ELF-1 (cell line): ENCODE measurements at places on chromosomes 16 and 17.

GRCh38 chr16:71687861-71688260, 36.6 kb downstream of the PHLPP2 start:
- DNase-seq = no peak

GRCh38 chr17:64115822-64116534, 14.0 kb downstream of the ERN1 start:
- no peak for DNase-seq

DNA sequence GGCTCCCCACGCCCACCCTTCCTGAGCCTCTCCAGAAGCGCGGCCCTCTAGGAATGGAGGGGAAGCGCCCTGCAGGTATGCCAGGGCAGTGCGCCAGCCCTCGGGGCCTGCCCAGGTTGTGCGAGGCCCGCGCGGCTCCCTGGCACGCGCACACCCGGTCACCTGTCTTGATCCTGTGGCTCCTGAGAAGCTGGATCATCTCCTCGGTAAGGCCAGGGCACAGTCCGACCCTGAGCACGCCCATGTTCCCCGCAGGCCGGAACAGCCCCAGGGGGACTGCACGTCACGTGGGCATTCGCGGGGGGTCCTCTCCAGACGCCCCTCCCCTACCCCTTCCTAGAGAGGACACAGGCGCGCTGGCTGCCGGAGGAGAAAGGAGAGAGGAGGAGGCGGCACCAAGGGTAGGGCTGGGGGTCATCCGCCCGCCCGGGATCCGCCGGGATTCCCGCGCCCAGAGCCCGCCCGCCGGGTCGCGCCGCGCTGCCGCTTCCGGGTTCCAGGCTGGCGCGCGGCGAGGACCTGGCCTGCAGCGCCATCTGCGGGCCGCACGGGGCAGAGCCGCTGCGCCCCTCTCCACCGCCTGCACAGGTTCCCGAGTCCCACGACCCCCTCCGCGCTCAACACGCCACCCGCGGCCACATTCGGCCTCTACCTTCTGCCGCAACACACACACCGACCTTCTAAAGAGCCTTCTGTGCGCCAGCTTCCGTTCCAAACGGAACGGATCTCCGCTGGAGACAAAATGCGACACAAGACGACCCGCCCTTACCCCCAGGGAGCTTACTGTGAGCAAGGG, at the start of gene RAD51D:
TSS of gene RAD51D (minus strand) at position 491 of the 796 bp plus-strand sequence. CDS start at position 244, 247 bp downstream.
- DNase-seq = peak; percentile 94

DNA sequence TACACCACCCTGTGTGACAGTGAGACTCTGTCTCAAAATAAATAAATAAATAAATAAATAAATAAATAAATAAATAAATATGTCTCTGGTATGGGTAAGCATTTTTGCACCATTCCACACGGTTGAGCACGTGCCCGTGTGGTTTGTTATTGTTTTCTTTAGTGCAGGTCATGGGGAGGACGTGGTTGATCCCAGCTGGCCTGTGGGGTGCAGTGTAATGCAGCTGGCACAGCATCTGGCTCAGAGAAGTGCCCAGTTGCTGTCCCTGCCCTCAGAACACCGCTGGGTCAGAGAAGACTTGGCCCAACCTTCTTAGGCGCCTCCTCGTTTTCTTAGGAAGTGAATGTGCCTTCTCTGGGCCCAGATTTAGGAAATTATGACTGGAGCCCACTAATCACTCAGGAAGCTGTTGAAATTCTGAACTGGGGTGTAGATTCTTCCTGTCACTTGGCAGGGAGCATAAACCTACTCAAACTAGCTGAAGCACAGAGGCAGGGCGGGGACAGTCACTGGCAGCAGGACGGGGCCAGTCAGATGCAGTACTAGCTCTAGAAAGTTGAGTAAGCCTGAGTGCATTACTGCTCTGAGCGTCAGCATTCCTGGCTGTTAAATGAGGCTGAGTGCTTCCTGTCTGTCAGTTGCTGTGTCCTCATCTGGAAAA, 85.9 kb downstream of the SNX29 start:
- no peak for DNase-seq

- DNase-seq = no peak
Measured at GRCh38 chr17:81958633-81959342, 2.2 kb downstream of the NOTUM start.

DNA sequence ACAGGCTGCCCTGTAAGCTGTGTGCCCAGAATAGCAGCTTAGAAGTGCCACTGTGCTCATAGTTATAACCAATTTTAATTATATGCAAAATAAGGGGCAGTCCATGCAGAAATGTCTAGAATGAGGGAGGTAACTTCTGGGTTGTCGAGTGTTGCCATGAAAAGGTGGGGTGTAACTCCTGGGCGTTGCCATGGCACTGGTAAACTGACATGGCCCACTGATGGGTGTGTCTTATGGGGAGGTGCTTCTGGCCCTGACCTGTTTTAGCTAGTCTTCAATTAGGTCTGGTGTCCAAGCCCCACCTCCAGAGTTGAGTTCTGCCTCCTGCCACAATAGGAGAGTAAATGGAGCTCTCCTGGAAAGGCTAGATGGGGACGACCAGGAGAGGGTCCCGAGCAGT, 120.6 kb downstream of the SALL1 start:
- no peak for DNase-seq

DNA sequence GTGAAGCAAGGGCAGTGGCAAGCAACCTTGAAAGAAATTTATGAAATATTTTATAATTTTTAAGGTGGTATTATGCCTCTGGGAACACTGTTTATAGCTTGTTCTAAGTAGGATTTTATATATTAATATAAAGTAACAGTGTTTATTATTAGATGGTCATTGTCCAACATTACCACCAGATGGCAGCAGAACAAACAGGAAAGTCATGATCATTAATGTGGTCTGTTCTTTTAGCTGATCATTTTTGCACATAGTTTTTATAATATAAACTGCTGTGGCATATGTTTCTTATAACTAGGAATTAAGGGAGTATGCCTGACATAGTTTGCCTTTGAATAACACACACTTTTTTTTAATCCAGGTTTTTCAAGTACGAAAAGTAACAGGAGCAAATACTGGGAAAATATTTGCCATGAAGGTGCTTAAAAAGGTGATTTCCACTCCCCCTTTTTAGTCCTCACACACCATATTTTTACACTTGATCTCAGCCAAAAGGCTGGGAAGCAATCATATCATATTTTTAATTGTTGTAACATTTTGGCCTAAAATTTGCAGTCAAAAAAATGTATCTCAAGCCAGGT, 21.4 kb downstream of the RPS6KB1 start:
- no peak for DNase-seq

DNA sequence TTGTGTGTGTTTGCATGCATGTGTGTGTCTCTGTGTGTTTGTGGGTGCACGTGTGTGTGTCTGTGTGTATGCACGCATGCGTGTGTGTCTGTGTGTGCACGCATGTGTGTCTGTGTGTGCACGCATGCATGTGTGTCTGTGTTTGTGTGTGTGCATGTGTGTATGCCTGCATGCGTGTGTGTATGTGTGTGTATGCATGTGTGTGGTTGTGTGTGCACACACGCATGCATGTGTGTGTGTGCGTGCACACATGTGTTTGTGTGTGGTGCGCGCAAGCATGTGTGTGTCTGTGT, 239.9 kb upstream of the TNRC6C start:
- DNase-seq = no peak

GRCh38 chr16:58418026-58418425, 25.8 kb downstream of the GINS3 start:
- no peak for DNase-seq

- DNase-seq = no peak
Measured at GRCh38 chr17:71446645-71447437, 674.0 kb upstream of the SOX9 start.

DNA sequence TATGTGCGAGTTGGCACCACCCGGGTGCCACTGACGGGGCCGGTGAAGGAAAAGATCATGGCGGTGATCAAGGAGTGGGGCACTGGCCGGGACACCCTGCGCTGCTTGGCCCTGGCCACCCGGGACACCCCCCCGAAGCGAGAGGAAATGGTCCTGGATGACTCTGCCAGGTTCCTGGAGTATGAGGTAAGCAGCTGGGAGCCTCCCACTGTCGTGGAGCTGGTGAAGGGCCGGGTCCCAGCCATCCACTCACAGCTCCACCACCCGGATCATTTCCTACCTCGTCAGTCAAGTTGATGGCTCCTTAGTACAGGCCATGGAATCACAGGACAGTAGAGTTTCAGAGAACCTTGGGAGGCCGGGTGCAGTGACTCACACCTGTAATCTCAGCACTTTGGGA, 20.0 kb downstream of the ATP2A1 start:
- DNase-seq = no peak

GRCh38 chr16:25109643-25110042, 1.9 kb upstream of the LCMT1 start:
- peak; percentile 21 for DNase-seq

GRCh38 chr16:89981414-89981813, 32.9 kb downstream of the DEF8 start:
- no peak for DNase-seq

DNA sequence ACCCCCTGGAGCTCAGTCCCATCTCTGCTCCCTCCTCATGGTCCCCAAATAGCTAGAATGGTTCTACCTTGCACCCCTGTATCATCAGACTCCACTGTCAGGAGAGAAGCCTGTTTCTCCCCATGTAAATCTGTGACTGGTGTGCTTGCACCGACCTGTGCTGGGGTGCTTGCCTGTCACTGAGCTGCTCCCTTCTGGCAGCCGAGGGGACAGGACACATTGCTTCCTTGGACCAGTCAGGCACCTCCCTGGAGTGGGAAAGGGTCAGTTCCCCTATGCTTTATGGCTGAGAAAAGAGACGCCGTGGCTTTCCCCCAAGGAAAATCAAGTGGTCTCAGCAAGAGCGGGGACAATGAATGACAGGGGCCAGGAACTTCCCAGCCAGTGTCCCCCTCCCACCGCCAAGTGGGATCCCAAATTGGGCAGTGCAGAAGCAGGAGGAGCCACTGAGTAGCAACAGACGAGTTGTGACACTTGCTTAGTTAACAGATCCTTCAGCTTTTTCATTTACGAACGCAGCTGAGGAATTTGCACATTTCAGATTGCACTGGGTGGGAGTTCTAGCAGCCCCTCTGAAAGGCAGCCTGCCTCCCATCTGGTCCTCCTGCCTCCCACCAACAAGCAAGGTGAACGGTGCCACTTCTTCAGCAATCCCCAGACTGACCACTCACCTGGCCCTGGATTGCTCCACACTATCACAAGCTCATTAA, 156.4 kb downstream of the KATNIP start:
- no peak for DNase-seq

DNA sequence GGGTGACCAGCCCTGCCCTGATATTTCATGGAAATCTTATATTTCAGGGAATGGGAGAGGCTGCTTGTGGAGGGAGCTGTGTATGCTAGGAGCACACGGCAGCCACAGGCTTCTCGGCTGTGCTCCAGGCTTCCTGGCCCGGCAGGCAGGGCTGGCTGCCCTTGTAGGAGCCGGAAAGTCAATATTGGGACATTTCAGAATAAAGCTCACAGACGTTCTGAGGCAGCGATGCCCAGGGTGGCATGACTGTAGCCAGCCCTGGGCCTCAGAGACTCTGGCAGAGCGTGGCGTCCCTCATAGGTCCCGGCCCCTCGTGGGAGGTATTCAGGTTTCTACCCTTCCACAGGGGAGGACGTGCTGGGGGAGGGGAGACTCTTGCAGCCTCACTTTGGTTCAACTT, 65.7 kb downstream of the BANP start:
- no peak for DNase-seq

DNA sequence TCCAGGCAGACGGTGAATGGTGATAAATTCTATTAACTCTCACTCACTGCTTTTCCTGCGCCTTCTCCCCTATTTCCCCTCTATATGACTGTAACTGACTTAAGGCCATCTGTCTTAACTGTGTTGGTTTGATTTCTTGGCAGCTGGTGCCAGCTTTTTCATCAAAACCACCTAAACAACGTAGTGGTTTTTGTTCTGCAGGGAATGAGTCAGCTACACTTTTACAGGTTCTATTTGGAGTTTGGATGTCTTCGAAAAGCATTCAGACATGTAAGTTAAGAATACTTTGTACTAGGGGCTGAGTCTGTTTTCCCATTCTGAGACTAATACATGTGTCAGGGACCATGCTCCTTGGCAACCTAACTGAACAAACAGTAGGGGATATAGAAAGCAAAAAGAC, 8.5 kb downstream of the REXO5 start:
- DNase-seq = no peak

DNA sequence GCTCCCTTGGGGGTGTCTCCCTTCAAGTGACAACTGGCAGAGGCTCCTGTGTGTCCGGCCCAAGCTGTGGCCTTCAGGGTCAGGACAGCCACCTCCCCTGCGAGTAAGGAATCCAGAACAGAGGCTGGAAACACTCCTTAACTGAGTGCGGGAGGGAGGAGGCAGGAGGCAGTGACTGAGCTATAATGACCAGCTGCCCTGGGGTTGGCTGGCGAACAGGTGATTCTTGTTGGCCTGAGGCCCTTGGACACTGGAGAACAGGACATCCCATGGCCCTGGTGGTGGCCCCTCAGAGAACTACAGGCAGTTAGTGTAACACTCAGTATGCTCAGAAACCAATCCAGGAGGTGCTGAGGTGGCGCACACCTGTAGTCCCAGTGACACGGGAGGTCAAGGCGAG, 9.4 kb upstream of the SNAI3 start:
- DNase-seq = no peak

DNA sequence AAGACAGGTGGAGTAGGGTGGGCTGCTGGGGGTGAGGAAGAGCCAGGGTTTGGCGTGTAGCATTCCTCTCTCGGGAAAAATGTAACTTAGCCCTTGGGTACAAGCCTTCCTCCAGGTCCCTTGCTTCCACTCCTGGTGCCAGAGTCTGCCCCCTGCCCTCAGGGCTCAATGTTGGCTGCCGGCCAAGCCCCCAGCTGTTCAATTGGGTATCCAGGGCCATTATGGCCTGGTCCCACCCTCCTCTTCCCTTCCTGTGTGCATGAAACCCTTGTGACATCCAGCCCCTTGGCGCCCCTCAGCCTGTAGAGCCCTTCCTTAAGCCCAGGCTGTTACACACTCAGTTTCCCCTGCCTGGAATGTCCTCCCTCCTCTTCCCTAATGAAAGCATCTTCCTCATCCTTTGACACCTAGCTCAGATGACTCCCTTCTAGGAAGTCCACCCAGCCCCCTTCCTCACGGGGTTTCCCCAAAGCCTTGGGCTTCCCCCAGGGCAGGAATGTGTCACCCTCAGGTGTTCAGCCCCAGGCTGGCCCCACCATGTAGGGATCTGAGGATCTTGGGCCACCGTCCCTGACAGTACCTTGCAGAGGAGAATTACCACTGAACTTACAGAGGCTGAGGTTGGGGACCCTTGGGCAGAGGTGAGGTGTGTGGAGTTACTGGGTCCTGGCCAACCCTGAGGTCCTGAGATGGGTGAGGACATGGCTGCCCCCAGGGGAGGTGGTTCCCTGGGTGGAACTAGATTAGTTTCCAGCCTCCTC, 30.0 kb downstream of the B9D1 start:
- DNase-seq = no peak

DNA sequence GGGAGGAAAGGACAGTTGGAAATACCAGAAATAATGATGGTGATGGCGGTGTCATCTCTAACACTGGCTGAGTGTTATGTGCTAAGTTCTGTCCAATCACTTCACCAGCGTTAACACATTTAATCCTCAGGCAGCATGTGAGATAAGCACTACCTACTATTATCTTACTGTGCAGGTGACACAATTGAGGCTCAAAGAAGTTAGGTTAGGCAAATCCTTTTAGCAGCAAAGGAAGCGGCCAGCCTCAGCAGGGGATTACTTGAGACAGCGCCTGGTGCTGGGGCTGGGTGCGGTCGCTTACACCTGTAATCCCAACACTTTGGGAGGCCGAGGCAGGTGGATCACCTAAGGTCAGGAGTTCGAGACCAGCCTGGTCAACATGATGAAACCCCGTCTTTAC, 18.7 kb upstream of the DHX8 start:
- no peak for DNase-seq

GRCh38 chr17:81429821-81430551, 34.7 kb downstream of the BAHCC1 start:
- DNase-seq = no peak

GRCh38 chr17:74687886-74688285, 24.8 kb downstream of the CD300LF start:
- no peak for DNase-seq

GRCh38 chr16:86618431-86619238, 40.3 kb downstream of the FOXL1 start:
- no peak for DNase-seq
